Stimulated activated CD8-positive, alpha-beta memory T cell treated with anti-CD3 and anti-CD28 coated beads, Interleukin-4, amount 100 ng/mL, for 24 hours (primary cell): ENCODE measurements at places on chromosomes 7 and 10.

DNA sequence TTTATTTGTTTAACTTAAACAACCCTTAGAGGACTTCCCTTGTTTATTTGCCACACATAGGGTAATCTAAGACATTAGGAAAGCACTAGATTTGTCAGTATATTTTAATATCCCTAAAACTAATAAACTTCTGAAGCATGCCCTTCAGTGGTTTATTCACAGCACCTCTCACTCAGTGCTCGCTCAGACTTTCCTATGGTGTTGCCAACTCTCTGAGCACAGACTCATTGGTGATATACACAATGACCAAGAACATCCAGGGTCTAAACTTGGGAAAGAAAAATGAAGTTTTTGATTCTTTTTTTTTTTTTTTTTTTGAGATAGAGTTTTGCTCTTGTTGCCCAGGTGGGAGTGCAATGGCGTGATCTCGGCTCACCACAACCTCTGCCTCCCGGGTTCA lies 82.2 kb downstream of the RAB11FIP2 start:
- DNase-seq, result no peak

DNA sequence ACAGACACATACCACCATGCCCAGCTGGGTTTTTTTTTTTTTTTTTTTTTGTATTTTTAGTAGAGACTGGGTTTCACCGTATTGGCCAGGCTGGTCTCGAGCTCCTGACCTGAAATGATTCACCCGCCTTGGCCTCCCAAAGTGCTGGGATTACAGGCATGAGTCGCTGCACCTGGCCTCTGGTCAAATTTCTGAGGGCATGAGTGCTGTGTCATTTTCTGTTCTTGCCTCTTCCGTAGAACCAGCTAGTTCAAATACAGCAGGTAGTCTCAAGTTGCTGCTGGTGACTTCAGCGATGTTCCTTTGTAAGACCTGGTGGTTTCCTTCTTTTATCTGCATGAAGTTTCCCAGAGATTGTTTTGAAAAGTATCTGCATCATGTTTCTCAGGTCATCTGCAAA lies 134.8 kb upstream of the SHH start:
- DNase-seq, result no peak

DNA sequence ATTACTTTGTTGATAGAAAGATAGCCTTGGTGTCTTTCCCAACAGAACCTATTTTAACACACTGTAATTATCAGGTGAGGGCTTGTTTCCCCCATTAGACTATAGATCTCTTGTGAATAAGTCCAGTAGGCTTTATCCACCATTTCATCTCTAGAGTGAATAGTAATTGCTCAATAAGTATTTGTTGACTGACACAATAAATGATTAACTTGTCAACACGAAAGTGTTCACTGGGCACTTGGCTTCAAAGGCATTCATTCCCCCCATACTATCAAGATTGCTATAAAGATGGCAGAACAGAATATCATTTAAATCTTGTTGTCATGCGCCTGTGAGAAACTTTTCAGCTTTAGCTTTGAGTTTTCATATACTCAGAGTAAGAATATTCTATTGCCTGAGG lies 424.5 kb upstream of the LRRTM3 start:
- DNase-seq, result no peak

GRCh38 chr10:62250594-62251198 lies 17.9 kb downstream of the RTKN2 start:
- no peak for DNase-seq

DNA sequence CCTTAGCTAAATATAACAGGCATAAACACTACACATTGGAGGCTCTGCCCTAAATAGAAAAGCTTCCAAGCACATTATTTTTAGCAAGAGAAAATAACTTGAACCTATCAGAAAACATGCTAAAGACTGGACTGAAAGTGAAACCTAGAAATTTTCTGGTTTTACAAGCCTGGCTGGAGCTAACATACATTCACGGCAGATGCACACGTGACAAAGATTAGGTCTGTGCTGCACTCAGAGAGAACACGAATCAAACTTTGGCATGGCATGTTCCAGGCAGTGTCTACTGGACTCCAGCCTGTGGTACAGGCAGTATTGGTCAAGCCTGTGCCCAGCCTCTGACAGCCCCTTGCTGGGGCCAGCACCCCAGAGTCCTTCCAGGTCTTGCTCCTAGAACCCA lies 94.1 kb upstream of the PCBD1 start:
- no peak for DNase-seq

DNA sequence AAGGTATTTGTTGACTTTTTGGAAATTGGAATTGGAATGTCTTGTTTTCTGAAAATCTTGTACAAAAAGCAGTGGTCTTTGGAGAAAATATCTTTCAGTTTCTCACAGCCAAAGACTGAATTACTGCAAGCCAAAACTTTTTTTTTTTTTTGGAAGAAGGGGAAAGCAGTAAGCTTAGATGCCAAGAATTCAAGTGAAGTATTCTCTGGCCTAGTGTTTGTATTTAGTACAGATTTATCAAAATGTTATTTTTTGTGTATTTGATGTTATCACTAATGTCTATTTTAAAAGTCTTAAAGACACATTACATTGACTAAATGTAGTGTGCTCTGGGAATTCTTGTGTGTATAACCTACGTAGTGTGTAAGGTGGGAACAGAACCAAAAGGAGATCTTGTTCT lies 6.2 kb downstream of the TET1 start:
- DNase-seq, result no peak

DNA sequence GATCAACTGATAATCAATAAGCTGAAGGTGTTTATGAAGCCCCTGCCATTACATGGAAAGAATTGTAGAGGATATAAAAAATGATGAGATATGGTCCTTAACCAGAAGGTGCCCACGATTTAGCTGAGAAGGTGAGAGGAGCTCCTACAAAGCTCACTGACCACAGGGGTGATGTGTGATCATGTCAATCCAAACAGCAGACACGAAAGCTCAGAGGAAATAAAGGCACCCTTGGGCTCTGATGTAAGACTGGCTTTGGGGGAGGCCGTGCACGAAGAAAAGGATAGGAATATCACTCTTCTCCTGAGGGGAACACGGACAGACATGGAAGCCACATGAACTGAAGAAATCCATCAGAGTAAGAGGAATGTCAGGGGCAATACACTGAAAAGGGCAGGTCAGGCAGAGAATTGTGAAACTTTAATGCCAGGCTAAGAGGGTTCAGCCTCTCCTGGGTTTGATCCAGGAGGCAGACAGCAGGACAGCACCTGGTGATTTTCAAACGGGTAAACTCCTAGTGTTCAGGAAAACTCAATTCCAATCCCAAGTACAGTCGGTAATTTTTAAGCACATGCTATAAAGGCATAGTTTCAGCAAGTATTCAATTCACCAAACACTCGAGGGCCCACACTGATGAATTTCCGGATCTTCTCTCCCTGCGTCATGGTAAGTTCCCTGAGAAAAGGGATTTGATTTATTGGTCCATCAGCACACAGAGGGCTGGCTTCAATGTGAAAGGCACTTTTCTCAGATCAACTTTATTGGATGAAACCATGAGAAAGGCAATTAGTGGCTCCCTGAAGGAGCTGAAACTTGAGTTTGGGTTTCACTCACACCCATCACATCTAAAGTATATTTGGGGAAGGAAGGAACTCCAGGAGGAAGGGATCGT lies 163.8 kb downstream of the PRPF18 start:
- DNase-seq, result no peak

DNA sequence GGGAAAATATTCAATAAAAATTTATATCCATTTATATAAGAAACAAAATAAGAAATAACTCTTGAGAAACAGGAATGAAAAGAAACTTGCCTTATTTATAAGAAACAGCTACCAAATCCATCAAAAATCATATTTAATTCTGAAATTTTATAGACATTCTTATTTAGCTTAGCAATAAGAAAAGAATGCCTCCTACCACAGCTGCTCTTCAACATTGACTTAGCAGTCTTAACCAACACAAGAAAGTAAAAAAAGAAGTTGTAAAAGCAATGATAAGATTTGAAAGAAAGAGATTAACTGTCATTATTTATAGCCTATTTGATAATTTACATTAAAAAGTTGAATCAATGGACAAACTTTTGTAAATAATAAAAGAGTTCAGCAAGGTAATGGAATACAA lies 212.8 kb downstream of the ZNF365 start:
- DNase-seq, result no peak

GRCh38 chr10:51382181-51382580 lies 307.9 kb downstream of the PRKG1 start:
- DNase-seq, result no peak

DNA sequence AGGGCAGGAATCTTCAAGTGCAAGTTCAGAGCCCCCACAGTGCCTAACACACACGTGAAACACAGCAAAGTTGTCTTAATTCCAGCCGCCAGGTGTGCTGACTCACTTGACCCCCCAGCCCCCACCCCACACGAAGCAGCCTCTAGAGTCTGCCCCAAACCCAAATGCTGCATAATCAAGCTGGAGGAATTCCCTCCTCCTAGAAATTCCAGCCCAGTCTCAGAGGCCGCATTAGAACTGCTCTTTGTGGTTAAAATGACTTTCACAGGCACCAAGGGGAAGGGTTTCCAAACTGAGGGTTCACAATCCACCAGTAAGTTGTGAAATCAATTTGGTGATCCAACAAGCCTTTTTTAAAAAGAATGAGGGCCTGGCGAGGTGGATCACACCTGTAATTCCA lies 67.0 kb upstream of the PLXNA4 start:
- no peak for DNase-seq
